Naive thymus-derived CD4-positive, alpha-beta T cell (primary cell): ENCODE measurements at places on chromosomes 2 and 18.

DNA sequence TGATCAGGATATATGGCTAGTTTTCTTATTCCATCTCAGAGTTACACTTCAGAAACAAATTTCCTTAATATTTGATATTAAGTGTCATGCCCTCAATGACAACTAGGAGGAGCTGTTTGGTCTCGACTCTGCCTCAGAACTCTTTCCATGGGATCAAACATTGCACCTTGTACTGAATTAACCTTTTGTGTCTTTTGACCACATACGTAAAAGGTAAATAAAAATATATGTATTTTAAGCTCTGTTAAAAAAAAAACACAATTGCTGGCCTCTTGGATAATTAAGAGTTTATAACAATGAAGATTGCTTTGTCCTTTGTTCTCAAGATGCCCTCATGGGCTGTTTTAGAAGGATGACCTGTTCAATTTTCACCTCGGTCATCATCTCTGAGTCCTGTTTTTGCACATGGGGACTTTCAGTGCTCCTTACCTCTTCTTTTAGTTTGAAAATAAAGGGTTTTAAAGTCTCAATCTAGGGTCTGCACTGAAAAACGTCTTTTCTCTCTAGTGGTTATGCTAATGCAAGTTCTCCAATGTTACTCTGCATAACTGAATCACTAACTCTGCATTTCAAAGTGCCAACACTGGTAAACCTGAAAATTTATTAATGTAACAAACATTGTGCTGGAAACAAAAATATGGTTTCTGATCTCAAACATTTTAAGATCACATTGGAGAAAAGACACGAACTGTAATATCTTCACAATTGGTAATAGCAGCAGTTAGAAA is 18.8 kb upstream of the FN1 start:
- DNase-seq = no peak

- no peak for DNase-seq
Measured at GRCh38 chr2:199186301-199186751, 271.4 kb downstream of the SATB2 start.

DNA sequence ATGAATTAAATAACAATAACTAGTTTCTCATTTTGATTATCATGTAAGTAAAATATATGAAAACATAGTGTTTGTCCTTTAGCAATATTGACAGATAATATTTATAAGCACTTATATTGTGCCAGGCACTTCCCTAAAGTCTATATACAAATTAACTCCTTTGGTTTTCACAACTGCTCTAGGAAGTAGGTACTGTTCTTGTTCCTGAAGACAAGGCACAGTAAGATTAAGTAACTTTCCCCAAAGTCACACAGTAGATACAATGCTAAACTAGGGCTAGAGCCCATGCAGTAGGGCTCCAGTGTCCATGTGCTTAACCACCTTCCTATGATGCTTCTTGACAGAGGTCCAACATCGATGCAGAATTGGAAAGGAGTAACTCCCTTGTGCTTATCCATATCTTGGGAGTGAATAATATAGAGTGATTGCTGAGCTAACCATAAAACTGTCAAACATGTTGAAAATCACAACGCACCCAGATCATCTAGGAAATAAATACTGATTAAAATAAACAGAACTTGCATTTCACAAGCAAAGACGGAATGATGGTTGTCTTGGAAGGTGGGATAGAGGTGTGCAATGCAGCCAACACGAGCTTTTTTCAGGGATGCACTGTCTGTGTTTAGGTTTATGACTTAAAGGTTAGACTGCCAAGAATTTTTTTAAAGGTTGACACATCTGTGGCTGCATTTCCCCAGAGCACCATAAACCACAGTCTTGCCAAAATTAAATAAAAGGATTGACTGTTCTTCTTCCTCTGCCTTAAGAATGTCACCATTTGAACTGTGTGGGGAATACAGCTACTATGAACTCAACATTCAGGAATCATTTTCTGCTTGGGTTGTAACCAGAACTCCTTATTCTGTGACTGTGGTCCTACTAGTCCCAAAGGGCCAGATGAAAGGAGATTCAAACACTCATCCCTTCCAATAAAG is 80.8 kb downstream of the ANKRD44 start:
- DNase-seq = no peak

GRCh38 chr18:35619941-35620340 is 38.4 kb downstream of the GALNT1 start:
- DNase-seq = no peak

DNA sequence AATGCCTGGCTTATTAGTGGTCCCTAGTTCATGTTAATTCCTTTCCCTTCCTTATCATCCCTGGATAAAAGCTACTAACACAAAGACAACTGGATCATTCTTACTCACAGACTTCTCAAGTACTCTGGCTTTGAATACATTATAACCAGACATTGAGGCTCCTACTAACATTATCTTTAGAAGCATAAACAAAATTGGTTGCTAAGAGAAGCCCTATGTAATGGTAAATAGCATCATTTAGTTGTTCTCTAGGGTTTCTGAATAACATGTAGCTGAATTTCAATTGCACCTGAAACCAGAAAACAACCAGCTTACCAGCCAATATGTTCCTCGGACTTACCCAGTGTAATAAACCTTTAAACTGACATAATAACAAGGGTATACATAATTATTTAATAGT is 114.1 kb upstream of the NCKAP5 start:
- DNase-seq = no peak

- DNase-seq = no peak
Measured at GRCh38 chr18:10424585-10425307, 29.7 kb upstream of the APCDD1 start.

GRCh38 chr18:30991397-30991796 is 51.1 kb downstream of the DSC3 start:
- DNase-seq = no peak

GRCh38 chr18:78416853-78417252 is 562.8 kb upstream of the SALL3 start:
- no peak for DNase-seq

- DNase-seq = no peak
Measured at GRCh38 chr2:212936572-212936971, 214.8 kb downstream of the IKZF2 start.

DNA sequence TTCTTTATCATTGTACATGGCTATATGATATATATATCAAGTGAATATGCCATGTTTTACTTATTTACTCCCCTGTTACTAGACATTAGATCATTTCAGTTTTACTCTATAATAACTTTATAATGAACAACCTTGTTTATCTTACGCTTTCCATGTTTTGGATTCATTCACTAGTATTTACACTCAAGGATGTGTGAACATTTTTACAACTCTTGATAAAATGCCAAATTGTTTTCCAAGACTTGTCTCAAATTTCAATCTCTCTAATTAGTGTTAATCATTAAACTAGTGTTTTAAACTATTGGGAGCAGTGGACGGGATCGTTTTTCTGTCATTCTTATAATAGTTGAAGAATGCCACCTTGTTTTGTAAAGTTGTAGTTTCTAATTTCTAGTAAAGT is 51.5 kb upstream of the B3GNT7 start:
- no peak for DNase-seq

DNA sequence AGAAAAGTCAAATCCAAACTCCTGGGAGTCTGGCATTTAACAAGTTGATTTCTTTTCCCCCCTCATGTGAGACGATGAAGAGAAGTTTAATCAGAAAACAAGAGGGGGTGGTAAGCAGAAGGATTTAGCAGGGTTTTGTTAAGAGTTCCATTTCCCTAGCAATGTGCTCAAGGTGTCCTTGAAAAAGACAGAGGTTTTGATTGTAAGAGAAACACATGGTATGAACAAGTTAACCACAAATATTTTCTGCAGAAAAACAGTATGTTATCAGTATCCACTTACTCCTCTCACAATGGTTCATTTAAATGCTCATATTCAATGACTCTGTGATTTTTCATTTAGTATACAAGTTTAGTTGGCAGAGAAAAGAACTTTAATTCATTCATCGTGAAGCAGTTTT is 26.8 kb downstream of the LAMA1 start:
- no peak for DNase-seq

DNA sequence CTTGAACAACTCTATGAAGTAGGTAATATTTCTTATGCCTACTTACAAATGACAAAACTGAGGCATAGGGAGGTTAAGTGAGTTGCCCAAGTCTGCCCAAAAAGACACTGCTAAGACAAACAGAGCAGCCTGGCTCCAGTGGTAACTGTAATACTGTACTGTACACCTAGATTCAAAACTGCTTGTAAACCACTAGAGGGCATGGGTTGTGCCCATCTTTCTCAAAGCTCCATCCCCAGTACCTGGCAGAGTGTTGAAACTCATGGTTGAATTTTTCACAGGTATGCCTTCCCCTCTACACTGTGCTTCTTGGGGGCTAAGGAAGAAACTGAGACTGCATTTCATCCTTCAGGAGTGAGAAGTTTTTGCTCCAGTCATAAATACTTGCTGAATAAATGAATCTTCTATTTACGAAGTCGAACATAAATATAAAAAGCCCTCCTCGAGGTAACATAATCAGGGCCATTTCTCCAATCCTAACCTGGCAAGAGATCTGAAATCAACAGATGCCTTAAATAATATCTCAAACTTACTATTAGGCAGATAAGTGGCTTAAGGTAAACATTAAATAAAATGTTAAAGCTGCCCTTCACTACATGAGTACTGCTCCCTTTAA is 2.0 kb downstream of the PPP4R1 start:
- peak; percentile 56 for DNase-seq

DNA sequence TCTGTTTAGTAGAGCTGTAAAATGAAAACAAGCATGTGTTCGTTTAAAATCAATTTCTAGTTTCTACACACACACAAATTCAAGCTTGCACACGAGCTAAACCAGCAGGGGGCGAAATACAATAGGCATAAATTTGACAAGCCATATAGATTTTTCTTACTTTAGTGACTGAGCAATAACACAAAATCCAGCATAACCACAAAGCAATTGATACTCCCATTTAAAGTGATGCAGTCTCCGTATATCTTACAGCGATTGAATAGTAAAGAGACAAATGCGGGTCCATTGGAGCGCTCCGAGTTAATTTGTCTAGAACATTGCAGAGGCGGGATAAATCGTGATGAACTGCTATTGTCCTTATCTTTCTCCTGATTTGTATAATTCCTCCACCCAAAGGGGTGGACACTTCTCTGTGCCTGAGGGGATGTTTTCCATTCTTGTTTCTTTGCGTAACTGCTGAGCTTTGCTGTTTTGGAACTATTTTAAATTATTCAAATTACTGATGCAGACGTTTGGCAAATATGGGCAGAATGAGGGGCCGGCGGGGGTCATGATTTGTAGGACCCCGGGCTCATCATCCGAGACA is 1.2 kb upstream of the AFTPH start:
- DNase-seq = peak; percentile 81

DNA sequence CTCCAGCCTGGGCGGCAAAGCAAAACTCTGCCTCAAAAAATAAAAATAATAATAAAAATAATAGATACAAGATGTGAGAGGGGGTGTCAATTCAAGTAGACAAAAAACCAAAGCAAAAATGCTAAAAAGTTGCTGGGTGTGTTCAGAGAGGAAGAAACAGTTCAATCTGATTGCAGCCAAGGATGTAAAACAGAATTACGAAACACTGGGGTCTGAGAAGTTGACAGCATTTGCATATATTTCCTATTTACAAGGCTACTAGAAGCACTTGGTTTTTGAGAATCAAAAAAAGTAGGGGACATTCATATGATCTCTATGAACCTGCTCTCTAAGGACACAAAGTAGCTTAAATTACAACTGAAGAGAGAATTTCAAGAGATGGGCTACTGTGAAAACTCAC is 7.6 kb downstream of the TRIP12 start:
- DNase-seq = no peak

DNA sequence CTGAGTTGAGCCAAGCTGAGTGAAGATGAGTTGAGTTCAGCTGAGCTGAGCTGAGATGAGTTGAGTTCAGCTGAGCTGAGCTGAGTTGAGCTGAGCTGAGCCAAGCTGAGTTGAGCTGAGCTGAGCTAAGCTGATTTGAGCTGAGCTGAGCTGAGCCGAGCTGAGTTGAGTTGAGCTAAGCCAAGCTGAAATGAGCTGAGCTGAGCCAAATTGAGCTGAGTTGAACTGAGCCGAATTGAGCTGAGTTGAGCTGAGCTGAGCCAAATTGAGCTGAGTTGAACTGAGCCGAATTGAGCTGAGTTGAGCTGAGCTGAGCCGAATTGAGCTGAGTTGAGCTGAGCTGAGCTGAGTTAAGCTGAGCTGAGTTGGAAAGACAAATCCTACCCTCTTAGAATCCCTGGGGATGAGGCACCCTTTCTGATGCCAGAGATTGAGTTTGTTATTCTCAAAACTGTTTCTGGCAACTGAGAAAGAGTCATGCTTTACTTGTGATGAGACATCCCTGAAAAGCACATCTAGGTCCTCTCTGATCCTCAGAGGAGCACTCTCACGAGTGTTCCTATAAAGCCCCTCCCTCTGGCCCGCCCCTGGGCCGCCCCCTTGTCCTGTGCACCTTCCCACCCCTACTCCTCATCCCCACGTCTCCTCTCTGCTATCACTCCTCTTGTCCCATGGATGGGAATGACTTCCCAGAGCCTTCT is 116.5 kb downstream of the MCFD2 start:
- no peak for DNase-seq

- DNase-seq = no peak
Measured at GRCh38 chr2:18752022-18752493, 162.7 kb upstream of the NT5C1B start.

- no peak for DNase-seq
Measured at GRCh38 chr2:213221957-213222356, 62.3 kb upstream of the SPAG16 start.

DNA sequence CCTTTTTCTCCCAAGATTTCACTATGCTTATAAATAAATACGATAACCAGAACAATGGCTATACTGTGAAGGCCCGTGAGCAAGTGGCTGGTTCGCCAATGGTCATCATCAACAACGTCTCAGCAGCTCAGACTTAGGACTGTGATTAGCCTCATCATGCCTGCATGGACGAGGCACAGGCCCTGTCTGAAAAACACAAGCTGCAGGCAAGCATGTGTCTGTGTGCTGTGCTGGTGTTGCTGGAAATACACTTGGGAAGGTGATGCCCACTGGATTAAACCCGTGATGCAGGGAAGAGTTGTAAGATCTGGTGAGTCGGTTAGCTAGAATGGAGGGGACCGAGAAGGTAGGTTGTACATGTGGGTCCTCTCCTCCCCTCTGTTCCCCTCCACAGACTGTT is 111.5 kb upstream of the EPC2 start:
- no peak for DNase-seq
